ENCODE measurements at places on chromosomes 1 and 21.

DNA sequence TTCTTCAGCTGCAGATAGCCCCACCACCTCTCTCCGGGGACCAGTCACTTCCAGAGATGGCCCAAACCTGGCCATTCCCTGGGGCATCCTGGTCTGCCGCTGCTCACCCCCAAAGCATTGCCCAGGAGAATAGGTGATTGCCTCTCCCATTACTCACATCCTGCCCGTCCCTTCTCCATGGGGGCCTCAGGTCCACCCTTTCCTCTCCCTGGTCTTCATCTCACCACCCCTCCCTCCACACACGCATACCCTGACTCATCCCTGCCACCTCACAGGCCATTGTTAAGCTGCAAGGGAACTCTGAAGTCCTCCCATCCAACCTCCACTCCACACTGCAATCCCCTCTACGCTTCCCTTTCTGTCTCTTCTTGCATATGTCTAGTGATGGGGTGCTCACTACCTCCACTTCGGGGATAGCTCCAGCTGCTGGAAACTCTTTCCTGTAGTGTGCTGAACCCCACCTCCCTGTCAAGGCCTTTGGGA is at the start of gene PLEKHG5:
Gene PLEKHG5 (minus strand): TSS at position 188 of the 483 bp plus-strand sequence. CDS start 14,096 bp downstream, outside the sequence.
- no peak for DNase-seq

GRCh38 chr1:165849353-165850133 is 22.1 kb downstream of the UCK2 start:
- no peak for DNase-seq

DNA sequence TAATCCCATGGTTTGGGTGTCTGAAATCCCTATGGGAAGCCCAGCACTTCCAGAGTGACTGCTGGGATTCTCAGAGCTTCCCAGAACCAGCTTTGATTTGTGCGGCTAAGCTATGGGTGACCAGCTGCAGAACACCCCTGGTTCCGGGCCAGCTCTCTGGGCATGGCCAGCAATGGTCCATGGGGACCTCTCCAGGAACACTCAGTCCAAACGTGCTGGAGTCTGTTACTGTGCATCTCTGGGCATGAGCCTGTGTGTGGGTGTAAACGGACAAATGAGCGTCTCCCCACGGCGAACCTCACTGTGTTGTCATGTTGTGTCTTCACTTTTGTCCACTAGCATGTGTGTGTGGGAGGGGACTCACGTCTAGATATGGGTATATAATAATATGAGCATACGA is 54.4 kb downstream of the MAB21L3 start:
- no peak for DNase-seq

DNA sequence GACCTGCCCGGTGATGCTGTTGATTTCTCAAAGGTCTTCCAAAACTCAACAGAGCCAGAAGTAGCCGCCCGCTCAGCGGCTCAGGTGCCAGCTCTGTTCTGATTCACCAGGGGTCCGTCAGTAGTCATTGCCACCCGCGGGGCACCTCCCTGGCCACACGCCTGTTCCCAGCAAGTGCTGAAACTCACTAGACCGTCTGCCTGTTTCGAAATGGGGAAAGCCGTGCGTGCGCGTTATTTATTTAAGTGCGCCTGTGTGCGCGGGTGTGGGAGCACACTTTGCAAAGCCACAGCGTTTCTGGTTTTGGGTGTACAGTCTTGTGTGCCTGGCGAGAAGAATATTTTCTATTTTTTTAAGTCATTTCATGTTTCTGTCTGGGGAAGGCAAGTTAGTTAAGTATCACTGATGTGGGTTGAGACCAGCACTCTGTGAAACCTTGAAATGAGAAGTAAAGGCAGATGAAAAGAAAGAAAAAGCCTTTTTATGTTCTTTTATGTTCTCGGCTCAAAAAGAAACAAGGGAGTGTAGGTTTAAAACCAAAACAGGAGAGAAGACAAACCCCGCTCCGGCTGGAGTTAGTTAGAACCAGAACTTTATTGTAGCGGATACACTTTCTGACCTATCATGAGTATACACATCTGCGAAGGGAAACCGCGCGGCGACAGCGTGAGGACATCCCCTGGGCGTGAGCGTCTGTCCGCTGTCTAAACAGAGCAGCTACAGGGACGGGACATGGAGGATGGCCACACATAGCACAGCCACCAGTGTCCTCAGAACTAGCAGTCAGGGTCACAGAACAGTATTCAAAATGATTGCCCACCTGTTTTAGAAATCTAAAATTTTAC is 77.1 kb downstream of the PIK3CD start:
- peak; percentile 60 for DNase-seq

- no peak for DNase-seq
Observed at GRCh38 chr1:94329986-94330385, 88.2 kb upstream of the ABCD3 start.

DNA sequence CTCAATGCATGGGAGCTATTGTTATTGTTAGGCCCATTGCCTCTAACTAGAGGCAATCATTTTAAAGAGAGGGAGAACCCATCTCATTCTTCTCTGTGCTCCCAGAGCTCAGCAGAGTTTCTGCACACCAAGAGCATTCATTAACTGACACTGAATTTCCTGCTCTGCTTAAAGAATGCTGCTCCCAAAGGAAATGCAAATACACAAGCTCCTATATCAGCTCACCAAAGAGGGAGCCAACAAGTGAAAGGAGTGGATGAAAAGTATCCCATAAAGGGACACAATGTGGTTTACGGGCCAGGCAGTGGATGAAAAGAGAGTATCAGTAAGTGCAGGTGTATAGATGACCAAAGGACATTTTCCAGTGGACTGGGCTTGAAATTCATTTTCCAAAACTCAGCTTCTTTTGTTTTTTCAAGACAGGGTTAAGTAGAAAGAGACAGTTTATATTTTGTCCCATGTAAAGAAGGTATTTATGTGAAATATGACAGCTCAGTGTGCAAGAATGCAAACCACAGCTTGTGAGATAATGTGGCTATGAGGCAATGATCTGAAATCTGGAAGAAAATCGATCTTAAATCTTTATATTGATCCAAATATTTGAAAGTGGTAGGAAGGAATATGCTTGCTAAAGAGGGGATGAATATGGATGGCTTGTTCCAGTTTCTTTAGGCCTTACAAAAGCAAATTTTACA is 207.7 kb upstream of the CAMK1G start:
- no peak for DNase-seq

- no peak for DNase-seq
Observed at GRCh38 chr1:46657775-46658174, 10.4 kb downstream of the ATPAF1 start.

GRCh38 chr1:101216623-101217022 is 20.2 kb upstream of the S1PR1 start:
- DNase-seq: no peak

DNA sequence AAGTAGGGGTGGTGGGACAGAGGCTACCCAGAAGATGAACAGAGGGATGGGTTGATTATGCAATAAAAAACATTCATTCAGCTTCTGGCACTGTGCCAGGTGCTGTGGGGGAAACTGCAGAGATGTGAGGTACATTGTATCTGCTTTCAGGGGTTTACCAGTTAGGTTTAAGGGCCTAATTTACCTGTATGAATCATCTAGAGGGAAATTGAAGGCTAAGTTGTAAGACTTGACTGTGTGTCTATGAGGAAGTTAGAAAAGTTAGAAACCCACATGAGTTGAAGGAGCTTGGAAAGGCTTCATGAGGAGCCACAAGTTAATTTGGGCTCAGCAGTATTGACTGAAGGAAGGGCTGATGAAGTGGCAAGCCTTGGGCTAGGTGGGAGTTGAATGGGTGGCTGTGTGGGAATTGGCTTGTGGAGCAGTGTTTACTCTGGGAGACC is 36.7 kb upstream of the APOBEC4 start:
- DNase-seq: no peak

DNA sequence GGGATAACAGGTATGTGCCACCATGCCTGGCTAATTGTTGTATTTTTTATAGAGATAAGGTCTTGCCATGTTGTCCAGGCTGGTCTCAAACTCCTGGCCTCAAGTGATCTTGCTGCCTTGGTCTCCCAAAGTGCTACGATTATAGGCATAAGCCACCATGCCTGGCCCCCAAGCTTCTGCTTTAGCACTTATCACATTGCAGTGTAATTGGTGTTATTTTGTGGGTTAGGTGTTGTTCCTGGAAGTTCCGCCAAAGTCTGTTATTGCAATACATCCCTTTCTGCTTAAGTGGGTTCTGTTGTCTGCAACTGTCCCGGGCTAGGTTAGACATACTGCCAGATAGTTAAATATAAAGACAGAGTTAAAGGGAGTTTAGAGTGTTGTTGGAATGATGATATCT is 3.4 kb downstream of the ZCCHC17 start:
- peak; percentile 22 for DNase-seq

- no peak for DNase-seq
Observed at GRCh38 chr1:147245586-147246021, 3.1 kb downstream of the CHD1L start.

DNA sequence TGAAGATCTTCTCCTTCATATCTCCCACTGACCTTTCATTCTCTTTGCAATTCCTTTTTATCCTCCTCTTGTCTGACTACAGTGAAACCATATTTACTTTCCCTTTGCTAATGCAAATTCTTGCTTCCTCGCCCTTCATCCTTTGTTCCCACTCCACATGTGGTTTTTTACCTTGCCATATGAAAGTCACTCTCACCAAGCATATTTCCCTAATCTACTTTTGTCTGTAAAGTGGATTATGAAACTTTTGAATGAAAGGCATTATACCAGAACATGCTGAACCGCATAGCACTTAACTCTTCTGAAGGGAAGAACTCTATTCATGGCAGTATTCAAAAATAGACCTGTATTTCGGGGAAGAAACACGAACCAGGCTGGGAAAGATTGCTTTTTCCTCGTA is 8.0 kb upstream of the TMPRSS15 start:
- DNase-seq: no peak

DNA sequence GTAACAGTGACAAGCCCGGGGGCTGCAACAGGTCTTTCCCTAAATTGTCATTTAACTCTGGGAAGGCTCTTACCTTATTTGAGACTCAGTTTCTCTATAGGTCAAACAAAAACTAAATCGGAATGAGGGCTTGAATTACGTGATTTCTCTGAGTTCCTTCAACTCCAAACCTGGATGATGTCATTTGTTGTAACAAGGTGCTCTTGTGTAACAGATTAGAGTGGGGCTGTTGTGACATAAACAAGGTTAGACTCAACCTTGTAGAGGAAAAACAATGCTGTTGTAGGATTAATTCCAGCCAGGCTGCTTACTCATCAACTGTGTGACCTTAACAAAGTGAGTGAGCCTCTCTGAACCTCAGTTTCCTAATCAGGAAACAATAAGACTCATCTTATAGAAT is 74.4 kb downstream of the SUSD4 start:
- no peak for DNase-seq

DNA sequence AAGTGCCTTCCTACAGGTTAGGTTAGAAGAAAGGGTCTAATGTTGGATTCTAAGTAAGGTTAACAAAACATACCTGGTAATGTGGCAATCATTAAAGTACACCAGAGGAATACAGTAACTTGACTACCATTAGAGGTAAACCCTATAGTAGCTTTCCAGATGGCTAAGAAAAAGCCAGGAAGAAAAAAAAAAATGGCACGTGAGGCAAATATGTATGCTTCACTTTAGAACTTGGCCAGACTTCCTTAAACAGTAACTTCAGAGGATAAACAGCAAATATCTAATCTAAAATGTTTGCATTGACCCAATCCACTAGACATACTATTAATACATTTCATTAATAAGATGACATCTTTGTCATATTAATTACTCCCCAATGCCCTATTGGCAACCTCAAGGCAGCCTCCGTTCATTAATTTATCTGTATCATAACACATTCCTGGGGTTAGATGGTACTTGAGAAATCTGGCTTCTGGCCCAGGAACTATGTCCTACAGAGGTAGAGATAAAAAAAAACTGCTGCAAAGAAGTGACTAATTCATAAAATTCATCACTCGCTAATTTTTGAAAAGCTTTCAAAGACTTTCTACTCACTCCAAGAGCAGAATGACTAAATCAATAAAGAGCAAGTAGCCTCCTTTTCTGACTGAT is 5.8 kb downstream of the DCAF8 start:
- no peak for DNase-seq

DNA sequence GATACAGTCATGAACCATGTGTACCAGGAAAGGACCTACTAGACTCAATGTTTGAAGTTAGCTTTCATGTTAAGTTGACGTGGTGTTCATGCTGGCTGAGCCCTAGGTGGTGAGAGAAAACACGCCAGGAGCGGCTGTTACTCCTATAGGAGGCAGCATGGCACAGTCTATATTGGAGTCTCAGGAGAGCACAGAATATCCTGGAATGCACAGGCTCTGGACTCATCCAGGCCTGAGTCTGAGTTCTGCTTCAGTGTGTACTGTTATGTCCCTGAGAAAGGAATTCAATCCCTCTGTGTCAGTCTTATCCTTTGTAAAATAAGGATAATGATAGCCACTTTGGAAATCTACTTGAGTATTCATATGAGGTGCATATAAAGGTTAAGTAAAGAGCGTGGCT is 41.2 kb downstream of the DPT start:
- no peak for DNase-seq

GRCh38 chr1:36323636-36324352 is at the start of gene EVA1B:
TSS of gene EVA1B (minus strand) at chr1:36323645. CDS start at chr1:36323037, 608 bp downstream.
- peak; percentile 23 for DNase-seq

DNA sequence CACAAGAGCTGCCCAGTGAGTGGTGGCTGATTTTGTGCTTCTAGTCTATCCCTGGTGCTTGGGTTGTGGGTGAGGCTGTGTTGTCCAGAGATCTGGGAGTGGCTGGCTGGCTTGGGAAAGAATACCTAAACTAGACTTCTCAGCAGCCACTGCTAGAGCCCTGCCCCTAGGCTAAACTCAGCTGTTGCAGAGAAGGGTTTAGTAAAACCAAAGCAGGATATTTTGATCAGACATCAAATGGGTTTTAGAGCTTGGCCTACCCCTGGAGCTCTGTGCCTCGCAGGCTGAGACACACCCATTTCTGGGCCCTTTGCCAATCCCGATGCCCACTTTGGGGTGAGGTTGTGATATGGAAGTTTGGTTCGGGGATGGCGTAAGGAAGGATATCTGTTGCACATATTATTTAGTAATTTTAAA is 88.5 kb downstream of the UCK2 start:
- DNase-seq: no peak

- no peak for DNase-seq
Observed at GRCh38 chr1:178051071-178051470, 42.8 kb upstream of the RASAL2 start.

GRCh38 chr1:19274636-19275035 is 13.9 kb downstream of the AKR7A3 start:
- no peak for DNase-seq

DNA sequence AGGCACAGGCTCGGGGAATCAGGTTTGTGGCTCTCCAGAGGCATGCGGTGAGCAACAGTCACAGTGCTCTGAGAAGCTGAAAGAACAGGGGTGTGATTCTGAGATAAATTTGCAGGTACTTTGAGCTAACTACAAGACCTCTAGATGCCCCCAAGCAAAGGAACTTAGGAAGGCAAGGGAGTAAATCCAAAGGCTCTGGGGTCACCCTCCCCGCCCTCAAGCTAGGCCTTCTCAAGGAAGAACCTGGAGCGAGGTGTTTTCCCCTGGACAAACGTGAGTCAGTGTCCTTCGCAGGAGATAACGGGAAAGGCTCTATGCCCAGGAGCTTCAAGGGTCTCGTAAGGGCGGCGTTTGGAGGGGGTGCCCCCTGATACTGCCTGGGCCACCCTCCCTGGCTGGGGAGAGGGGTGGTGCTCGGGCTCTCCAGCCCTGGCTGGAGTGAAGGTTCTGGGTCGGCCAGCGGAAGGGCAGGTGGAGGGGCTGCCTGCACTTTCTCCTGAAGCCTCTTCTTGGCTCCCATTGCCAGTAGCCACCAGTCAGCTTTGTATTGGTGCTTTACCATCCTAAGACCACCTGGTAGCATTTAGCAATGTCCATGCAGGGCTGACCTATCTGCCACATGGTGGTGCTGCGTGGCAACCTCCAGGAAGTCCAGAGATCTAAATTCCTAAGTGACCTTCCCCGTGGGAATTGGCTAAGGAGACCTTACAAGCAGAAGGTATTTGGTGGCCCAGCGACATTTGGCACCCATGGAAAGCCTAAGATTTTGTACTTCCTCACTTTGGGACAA is 44.0 kb downstream of the GPR161 start:
- DNase-seq: no peak

Measured in CD4-positive, alpha-beta T cell treated with Interleukin-4 for 1 hour (primary cell).